Sigmoid colon (tissue), 7 donors: ENCODE measurements at places on chromosomes 5 and 9.

GRCh38 chr5:160023908-160024630, 15.1 kb downstream of the TTC1 start:
- no peak for DNase-seq

- DNase-seq = no peak
Observed at GRCh38 chr5:167912941-167913665, 378.3 kb upstream of the WWC1 start.

- no peak for DNase-seq
Observed at GRCh38 chr9:82489201-82489821, 500.7 kb downstream of the SPATA31D1 start.

GRCh38 chr9:126390923-126391322, 64.3 kb downstream of the MVB12B start:
- DNase-seq = no peak

DNA sequence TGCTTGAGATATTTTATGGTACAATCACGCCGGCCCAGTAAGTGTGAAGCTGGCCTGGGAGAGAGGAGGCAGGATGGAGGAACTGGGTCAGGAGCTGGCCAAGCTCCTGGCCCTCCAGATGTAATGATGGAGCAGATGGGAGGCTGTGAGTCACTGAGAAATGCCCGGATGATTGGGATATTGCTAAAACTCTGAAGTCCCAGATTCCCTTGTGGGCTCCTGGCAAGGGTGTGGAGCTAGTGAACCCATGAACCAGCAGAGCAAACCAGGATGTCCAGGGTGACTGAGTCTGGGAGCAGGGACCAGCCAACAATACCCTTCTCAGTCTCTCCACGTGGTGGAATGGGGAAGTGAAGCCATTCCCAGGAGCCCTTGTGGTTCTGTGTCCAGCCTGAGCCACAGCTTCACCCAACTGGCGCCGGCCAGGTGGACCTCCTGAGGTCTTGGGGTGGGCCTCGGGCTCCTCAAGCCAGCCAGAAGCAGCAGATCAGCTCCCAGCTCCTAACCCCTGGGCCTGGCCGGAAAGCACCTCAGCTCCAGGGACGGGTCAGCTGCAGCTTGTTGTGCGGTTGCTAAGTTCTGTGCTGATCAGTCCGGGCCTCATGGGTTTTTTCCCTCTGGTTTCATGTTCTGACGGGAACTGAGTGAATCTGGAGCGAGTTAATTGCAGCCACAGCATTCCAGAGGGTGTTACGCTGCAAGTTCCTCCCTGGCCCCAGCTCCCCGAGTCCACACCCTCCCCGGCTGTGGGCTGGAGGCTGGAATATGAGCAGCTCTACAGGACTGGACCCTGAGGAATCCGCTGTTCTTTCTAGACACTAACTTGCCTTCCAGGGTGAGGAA, 37.6 kb downstream of the DUSP1 start:
- peak; percentile 96 for DNase-seq

DNA sequence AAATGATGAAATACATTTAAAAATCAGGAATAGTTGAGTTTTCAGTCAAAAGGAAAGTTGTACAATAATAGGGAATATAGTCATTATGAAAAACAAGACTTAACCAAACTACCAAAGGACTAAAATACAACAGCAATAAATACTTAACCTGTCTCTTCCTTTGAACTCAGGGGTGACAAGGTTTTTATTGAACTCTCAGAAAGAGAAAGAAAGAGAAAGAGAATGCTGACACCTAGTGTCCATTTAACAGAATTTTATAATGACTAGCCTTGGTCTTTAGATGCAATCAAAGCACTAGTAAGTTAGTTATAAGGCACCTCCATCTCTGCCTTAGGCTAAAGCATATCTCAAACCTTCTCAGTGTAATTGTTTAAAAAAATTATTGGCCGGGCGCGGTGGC, 47.5 kb downstream of the UIMC1 start:
- no peak for DNase-seq

- no peak for DNase-seq
Observed at GRCh38 chr9:133959171-133959570, 33.0 kb downstream of the VAV2 start.

- DNase-seq = no peak
Observed at GRCh38 chr5:25481463-25481862, 836.7 kb upstream of the CDH10 start.

- DNase-seq = no peak
Observed at GRCh38 chr5:142644127-142644526, 41.8 kb downstream of the FGF1 start.

DNA sequence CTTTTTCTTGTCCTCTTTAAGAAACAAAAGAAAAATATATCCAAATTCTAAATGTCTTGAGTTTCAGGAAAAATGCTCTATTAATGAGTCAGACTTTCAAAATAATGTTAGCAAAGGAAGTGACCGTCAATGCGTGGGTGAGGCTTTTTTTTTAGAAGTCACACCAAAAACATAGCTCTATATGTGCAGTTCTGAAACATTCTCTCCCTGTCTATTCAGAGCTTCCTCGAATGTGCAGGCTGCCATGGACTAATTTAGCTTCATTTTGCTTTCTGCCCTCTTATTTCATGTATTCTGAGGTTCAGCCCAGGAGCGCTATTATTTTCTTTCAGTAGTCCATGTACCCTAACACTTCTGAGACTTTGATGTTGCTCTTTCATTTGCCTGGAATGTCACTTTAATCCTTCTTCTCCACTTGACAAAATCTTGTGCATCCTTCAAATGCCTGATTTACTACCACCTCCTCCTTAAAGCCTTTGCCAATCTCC, 72.5 kb upstream of the RASA1 start:
- DNase-seq = no peak

DNA sequence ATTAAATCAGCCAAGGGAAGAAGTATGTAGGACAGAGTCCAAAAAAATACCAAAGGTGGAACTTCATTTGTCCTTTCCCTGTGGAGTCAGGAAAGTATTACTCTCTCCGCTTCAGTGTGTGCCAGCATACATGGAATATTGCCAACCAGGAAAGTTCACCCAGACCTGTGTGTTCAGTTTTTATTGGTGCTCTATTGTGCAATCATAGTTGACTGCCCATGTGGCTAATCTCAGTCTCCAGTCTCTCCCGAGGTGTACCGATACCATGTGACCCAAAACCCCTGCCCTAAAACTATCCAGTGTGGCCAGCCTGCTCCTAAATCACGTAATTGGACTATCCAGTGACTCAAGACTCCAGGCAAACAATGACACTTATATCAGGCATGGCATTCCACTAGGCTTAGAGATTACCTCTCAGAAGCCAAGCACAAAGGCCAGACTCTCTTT, 38.8 kb downstream of the NFX1 start:
- DNase-seq = peak; percentile 91

DNA sequence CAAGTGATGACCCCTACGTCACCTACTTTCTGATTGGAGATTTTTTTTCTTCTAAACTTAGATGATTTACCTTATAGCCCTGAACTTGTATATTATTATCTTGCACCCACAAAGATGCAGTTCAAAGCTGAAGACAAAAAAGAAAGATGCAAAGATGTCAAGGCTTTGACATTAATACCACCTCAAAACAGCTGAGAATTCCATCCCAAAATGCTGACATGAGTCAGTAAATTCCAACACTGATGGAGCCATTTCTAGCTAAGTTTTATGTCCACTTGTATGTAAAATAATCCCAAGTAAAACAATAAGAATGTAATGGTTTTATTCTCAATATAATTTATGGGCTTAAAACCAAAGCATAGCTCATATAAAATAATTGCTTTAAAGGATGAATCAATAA, 91.5 kb upstream of the CDH9 start:
- DNase-seq = no peak

DNA sequence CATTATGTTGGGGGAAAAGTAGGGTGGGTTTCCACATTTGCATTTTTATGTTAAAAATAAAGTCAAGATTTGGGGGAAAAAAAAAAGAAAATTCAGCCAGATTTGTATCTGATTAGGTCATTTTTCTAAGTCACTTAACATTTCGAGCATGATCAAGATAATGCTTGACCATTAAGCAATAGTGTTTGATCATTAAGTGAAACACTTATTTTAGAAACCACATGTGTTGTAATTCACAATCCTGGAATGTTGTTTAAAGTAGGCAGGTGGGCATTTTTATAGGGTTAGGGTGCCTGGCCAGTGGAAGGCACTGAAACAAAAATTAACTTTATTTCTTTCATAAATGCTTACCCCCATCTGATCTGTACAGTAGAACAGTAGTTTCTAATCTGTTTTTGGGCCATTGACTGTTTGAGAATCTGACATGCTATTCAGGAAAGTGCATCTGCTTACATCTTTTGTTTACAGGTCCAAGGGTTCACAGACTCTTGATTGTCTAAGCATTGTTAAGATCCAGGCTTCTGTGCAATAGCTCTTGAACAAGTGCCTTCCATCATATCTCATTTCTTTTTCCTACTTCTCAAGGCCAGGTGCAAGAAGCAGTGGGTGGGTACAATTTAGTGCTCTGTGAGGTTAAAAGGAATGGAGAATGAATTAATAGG, 9.1 kb downstream of the ZCCHC9 start:
- DNase-seq = no peak

- DNase-seq = no peak
Observed at GRCh38 chr5:101991486-101991885, 304.6 kb downstream of the SLCO4C1 start.

- no peak for DNase-seq
Observed at GRCh38 chr5:31485376-31486207, 46.3 kb downstream of the DROSHA start.

DNA sequence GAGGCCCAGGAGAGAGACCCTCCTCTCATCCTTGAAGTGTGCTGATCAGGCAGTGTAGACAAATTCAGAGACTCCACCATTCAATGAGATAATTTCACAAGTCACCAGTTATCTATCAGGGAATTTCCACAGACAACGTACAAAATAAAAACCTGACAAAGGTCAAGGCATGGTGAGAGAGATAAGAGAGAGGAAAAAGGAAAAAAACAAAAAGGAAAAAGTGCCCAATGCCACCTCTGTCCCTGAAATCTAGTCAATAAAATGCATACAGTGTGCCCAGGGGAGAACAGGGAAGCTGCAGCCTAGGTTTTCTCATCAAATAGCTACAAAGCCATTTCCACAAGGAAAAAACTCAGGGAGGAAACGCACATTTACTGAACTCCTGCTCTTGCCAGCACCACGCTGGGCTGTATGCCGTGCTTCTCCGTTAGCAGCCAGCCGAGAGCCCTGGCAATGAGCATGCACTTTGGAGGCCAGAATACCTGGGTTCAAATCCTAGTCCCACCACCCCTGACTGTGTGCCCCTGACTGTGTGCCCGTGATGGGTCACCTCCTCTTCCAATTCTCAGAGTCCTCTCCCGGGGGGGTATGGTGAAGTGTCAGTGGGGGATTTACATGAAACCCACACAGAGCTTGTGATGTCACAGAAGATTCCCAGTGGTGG, 11.6 kb downstream of the WHRN start:
- no peak for DNase-seq

DNA sequence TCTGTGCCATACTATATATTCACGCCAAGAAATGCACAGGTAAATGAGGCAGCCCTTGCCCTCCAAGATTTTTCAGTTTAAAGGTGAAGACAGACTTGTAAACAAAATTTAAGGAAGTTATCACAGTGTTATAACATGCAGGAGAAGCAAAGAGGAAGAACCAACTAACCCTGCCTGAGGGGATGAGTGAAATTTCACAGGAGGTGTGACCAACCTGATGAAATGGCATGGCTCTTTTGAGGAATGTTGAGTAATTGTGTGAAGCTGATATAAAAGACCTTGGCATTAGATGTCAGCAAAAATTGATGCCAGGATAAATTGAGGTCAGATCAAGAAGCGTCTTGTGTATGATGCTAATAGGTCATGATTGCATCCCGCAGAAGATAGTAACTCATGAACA, 86.5 kb downstream of the HCN1 start:
- no peak for DNase-seq

DNA sequence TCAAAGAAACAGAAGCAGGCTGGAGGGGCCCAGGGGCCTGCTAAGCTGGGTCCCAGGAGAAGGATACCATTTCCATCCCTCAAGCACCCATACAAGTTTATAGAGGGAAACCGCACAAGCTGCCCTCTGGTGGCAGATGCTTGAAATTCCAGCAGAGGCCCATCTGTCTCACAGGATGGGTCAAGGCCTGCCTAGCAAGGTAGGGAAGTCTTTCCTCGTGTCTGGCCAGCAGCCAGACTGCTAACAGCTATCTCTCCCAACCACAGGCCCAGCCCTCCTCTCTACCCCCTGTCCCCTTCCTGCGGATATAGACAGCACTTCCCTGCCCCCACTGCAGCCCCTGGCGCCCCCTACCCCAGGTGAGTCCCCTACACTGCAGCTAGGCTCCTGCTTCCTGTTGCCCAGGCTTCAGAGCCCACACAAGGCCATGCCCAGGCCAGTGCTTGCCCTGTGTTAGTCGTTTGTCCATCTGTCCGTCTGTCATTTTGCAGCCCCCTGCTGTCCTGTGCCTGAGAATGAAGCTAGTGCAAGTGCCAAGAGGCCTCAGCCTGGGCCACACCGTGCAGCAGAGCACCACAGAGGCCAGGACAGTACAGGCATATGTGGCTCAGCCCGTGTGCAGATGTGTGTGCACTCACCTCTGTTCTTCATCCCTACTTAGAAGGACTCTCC, 26.2 kb downstream of the TCF7 start:
- peak; percentile 76 for DNase-seq

GRCh38 chr9:83339435-83339834, 198.8 kb downstream of the FRMD3 start:
- DNase-seq = no peak

- no peak for DNase-seq
Observed at GRCh38 chr9:121279776-121280388, 11.9 kb downstream of the GSN start.

GRCh38 chr5:36073595-36074216, 7.0 kb upstream of the UGT3A2 start:
- no peak for DNase-seq

DNA sequence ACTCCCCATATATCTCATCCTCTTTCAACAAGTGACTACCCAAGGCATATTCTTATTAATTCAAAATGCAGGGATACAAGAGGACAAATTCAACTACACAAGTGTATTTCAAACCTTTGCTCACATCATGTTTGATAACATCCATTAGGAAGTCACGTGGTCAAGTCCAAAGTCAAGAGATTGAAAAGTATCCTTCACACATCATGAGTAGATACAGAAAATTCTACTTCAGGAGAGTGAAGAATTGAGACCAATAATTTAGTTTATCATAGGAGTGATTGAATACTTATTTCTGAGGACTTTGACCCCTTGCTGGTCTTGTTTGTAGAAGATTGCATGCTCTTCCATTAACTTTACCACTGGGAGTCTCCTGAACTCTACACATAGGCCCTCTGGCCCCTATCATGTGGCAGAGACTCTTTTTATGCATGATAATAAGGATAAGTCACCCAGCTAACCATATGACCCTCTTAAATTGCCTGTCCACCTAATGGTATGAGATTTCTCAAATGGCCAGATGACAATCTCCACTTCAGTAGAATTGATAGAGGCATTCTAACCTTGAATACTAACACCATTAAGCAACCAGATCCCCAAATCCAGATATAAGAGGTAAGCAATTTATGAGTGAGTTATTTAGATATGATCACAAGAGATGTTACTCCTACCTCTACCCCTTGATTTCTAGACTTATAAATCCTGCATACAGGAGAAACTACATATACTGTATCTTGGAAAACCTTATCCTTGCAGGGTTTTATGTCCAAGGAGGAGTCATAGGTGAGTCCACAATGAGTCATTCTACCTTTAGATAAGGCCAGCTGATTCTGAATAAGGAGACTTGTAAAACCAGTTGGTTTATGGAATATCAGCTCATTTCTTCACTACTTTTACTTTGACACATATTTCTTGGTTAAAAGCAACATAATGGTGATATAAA, 26.6 kb upstream of the SLC46A2 start:
- no peak for DNase-seq

GRCh38 chr5:150156027-150156368, 353 bp upstream of the PDGFRB start:
- DNase-seq = no peak
